ENCODE measurements at places on chromosomes 11 and 22.

DNA sequence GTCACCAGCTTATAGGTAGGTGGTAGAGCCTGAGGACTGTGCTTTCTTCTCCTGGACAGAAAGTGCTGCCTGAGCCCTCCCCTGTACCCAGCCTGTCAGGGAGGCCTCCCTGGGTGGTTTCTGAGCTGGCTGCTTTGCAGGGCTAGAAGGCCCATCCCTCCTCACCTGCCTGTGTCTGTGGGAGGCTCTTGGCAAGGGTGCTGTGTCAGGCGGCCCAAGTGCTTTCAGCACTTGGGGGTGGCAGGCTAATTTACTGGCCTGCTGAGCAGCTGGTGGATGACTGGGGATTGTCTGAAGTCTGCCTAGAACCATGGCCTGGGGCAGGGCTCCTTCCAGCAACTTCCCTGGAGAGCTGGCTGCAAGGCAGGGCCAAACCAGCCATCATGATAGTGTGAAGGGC, 139.0 kb upstream of the NAV2 start:
- DNase-seq: no peak

GRCh38 chr22:50688448-50688847, 15.8 kb downstream of the SHANK3 start:
- no peak for DNase-seq

DNA sequence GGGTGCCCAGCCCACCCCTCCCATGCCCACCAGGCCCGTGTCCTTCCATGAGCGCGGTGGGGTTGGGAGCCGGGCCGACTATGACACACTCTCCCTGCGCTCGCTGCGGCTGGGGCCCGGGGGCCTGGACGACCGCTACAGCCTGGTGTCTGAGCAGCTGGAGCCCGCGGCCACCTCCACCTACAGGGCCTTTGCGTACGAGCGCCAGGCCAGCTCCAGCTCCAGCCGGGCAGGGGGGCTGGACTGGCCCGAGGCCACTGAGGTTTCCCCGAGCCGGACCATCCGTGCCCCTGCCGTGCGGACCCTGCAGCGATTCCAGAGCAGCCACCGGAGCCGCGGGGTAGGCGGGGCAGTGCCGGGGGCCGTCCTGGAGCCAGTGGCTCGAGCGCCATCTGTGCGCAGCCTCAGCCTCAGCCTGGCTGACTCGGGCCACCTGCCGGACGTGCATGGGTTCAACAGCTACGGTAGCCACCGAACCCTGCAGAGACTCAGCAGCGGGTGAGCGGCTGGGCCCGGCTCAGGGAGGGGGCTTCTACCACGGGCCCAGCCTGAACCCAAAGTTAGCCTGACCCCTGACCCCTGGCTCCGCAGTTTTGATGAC, 3.0 kb downstream of the PKP3 start:
- DNase-seq: peak; percentile 68

GRCh38 chr11:78310500-78310909, 107.1 kb downstream of the GAB2 start:
- no peak for DNase-seq

- DNase-seq: no peak
These were observed 11.4 kb upstream of the OR5AK2 start for GRCh38 chr11:56977314-56977713.

DNA sequence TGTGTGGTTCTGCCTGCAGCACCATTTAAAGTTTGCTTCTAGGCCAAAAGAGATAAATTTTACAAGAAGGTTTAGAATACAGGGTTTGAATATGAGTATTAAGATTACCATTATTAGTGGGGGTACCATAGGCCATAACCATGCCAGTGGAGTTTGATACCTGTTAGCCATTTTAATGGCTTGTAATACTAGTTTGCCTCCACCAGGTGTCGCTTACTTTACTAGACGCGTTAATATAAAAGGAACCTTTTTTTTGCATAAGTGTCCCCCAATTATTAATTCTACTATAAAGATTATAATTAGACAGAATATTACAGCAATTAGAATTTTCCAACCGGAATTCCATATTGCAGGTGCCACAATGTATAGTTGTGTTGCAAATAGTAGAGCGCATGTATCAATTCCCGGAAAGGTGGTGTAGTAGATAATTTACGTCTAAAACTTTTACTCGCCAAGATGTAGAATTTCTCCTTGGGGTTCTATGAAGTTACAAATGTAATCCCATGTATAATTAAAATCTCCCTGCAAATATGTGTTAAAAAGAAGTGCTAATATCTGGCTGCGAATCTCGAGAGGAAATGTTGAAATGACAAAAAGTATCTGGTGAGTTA, 16.1 kb downstream of the MS4A6E start:
- DNase-seq: no peak

- DNase-seq: no peak
These were observed 114.9 kb downstream of the ETS1 start for GRCh38 chr11:128472128-128473089.

GRCh38 chr11:119747868-119748660, 19.1 kb upstream of the NECTIN1 start:
- DNase-seq: no peak
